BJ (cell line): ENCODE measurements at places on chromosomes 3 and 15. TPM values are rescaled to one million over a fixed set of nuclear protein-coding genes. Genes with fewer than 3 reads are reported as not detected.

The AP3B2 gene
- 0.47 and 0.54 TPM in 2 replicates for polyA plus RNA-seq

The TNFAIP8L3 gene
- 0.04 and 0.07 TPM in 2 replicates for polyA plus RNA-seq

The SLC22A14 gene
- polyA plus RNA-seq: 0.15 and 0.33 TPM in 2 replicates

The RLBP1 gene
- not detected in 2 replicates for polyA plus RNA-seq

The CAPN3 gene
- 5.3 and 6.6 TPM in 2 replicates for polyA plus RNA-seq

The CSPG4 gene
- 9.5 and 24.1 TPM in 2 replicates for polyA plus RNA-seq

The HIGD2B gene
- polyA plus RNA-seq: not detected in 2 replicates

The ACOX2 gene
- 32.3 and 39.6 TPM in 2 replicates for polyA plus RNA-seq

The LIPH gene
- 0.17 and 0.20 TPM in 2 replicates for polyA plus RNA-seq

The AADAC gene
- not detected in 2 replicates for polyA plus RNA-seq

The CMTM8 gene
- 0.18 and 0.39 TPM in 2 replicates for polyA plus RNA-seq

The TGM4 gene
- polyA plus RNA-seq: not detected in 2 replicates

The CAND2 gene
- 1.3 and 2.3 TPM in 2 replicates for polyA plus RNA-seq

The ATG7 gene
- polyA plus RNA-seq: 26.2 and 32.6 TPM in 2 replicates

The SLC51B gene
- not detected in 2 replicates for polyA plus RNA-seq

The SLC12A1 gene
- not detected in 2 replicates for polyA plus RNA-seq

The ELL3 gene
- 1.2 and 2.0 TPM in 2 replicates for polyA plus RNA-seq

The RASSF1 gene
- 55.2 and 80.2 TPM in 2 replicates for polyA plus RNA-seq

The RAD51 gene
- polyA plus RNA-seq: 8.9 TPM in 2 replicates

The TRIM42 gene
- polyA plus RNA-seq: not detected in 2 replicates

The EDEM1 gene
- 21.3 and 29.8 TPM in 2 replicates for polyA plus RNA-seq

The CCR8 gene
- not detected in 2 replicates for polyA plus RNA-seq

The CLPX gene
- 13.3 and 29.7 TPM in 2 replicates for polyA plus RNA-seq

The ACTRT3 gene
- 2.3 and 2.9 TPM in 2 replicates for polyA plus RNA-seq
